ENCODE measurements at places on chromosomes 3 and 15.

DNA sequence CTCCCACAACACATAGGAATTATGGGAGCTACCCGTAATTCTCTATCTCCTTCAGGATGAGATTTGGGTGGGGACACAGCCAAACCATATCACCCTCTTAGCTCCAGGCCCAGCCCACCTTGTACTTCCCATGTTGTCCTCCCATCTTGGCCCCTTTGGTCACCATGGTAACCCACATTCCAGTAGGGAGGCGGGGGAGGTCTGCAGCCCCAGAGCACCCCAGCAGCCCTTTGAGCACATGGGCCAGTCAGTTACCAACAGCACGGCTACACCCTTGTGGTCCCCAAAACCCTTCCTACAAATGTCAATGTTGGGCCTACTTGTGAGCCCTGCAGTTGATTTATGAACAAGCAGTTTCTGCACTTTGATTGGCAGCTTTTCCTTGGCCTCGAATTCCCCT, 84.5 kb downstream of the LRRK1 start:
- DNase-seq, result no peak

DNA sequence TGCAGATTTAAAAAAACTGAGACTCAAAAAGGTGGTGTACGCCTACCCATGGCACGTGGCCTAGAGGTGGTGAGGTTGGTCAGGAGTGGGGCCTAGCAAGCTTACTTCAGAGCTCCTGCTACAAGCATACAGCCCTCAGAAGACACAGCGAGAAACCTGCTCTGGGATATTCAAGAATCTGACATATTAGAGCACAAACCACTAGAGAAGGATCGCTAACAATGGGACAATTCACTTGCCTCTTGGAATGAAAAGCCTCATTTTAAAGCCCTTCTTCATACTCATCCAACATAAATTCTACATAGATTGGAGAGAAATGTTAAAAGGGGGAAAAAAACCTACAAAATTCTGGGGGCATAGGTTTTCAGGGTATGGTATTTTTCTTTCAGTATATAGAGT, 118.0 kb upstream of the ARHGEF3 start:
- no peak for DNase-seq

DNA sequence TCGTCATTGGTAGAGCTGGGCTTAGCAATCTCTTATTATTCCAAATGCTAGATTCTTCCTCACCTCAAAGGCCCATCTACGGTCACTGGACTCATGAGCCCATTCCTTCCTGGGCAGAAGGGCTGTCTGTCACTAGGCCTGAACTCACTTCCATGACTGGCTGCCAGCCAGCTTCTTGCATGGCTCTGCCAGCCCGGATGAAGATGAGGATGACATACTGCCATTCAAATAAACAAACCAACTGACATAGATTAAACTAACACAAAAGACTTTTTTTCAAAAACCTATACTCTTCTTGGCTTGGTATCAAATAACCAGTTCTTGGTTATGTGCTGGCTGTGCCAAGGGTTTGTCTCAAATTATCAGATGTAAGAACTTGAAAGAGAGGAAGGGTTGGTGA, 23.8 kb downstream of the ISL2 start:
- no peak for DNase-seq

DNA sequence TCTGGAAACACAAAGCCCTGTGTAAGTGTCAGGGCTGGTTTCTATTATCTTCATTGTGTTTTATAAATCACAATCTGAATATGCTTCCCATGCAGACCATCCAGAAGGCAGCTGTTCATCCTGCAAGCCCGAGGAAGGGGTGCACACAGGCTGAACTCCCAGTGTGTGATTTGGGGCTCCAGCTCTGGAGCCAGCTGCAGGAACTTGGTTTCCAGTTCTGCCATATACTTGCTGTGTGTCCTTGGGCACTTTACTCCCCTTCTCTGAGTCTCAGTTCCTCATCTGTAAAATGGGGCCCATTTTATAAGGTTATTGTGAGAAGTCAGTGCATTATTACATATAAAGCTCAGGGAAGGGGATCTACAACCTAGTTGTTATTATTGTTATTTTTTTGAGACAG, 22.6 kb downstream of the CYP8B1 start:
- no peak for DNase-seq

- DNase-seq, result no peak
These were observed 6.2 kb downstream of the HDC start for GRCh38 chr15:50259276-50259675.

DNA sequence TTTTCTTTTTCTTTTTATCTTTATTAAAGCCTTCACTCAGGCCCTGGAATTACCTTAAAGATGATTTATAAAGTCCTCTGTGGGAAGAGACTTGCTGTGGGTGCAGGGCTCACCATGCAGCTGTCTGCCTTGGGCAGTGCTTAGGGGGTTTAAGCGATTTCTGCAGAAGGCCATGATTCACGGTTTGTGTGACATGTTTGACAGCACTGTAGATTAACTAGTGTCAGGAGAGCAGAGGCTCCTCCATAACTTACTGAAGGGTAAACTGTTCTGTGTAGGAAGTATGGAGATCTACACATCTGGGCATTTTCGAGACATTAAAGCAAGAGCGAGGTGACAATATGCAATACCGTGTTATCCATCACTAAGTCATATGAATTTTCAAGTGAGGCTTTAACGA, 137.7 kb downstream of the LRIG1 start:
- no peak for DNase-seq

GRCh38 chr3:168596175-168596823, 500.6 kb upstream of the GOLIM4 start:
- DNase-seq, result no peak

GRCh38 chr15:44441095-44441501, 13.7 kb downstream of the CTDSPL2 start:
- DNase-seq, result no peak

- DNase-seq, result no peak
These were observed 75.9 kb downstream of the MYO9A start for GRCh38 chr15:72042054-72042453.

- no peak for DNase-seq
These were observed 290.4 kb upstream of the STT3B start for GRCh38 chr3:31242026-31242960.

DNA sequence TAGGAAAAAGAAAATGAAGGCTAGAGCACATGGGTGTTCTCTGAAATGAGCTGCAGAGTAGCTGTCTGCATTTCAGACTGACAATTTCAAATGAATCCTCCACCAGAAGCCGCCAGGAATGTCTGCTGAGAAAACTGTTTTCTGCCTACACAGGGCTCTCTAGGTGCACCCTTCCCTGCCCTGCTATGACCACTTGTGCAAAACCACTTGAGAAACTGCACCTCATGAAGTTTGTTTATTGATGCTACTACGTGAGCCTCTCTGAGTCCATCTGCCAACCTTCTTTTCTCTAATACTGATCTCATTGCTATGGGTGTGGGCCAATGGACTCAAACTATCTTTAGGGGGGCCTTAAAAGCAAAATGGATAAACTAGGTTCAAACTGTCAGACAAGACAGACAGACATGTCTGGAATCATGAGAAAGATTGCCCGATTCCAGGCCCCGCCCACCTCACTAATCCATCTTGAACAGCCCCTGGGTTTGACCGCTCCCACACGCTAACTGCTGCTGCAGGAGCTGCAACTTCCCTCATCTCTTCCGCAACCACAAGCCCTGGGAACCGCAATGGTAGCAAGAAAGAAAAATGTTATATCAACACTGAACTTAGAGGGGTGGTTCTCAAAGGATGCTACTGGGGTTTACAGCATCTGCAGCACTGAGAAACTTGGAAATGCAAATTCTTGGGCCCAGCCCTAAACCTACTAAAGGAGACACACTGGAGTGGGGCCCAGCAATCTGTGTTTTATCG, 9.0 kb upstream of the CD47 start:
- DNase-seq, result no peak

DNA sequence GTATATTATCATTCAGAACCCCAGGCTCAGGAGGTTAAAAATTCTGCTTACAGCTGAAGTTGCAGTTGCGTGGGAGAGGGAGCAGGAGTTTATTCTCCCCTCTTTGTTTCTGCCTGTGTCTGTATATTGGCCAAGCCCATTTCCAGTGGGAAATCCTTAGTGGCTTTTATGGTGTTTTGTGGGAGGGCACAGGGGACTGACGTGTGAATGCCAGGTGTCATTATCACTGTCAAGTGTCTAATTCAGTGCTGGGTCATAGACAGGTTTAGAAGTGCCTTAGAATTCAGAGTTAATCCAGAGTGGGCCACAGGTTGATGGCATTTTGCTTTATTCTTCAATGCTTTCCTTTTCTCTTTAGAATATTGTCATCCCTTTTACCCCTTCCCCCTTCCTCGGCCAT, 33.4 kb downstream of the SLCO3A1 start:
- DNase-seq, result no peak

DNA sequence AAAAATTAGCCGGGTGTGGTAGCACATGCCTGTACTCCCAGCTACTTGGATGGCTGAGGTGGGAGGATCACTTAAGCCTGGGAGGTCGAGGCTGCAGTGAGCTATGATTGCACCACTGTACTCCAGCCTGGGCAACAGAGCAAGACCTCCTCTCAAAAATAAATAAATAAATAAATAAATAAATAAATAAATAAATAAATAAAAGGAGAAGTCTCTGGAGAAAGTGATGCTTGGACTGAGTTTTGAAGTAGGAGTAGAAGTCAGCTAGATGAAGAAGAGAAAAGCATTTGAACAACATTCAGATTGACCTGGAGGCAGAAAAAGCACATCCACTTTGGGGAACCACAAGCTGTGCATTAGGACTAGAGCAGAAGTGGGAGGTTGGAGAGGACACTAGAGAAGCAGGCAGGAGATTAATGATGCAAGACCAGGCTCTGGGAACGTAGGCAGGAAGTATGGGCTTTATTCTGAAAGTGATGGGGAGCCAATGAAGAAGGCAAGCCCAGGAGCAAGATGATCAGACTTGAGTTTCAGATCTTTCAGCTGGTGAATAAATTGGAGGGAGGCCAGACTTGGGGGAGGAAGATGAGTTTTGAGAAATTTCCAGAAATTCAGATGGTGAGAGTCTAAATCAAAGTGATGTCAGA, 48.7 kb downstream of the KLHL6 start:
- no peak for DNase-seq

GRCh38 chr3:192246847-192247559, 480.3 kb downstream of the FGF12 start:
- DNase-seq, result no peak

DNA sequence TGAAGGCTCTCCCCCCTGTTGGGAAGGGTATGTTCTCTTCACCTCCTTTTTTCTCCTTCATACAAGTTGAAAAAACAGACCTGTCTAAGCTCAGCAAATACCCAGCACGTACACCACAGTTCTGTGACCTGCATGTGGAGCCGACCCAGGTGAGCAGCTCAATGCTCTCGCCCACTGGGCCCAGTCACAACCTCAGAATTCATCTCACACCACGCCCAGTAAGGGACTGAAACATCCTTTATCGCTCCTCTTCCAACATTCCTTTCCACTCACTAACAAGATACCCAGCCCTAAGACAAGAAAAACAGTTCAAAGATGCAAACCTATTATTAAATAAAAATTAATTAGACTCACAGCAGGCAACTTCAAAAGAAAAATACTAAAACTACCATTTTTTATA, 68.9 kb downstream of the FOXP1 start:
- no peak for DNase-seq

DNA sequence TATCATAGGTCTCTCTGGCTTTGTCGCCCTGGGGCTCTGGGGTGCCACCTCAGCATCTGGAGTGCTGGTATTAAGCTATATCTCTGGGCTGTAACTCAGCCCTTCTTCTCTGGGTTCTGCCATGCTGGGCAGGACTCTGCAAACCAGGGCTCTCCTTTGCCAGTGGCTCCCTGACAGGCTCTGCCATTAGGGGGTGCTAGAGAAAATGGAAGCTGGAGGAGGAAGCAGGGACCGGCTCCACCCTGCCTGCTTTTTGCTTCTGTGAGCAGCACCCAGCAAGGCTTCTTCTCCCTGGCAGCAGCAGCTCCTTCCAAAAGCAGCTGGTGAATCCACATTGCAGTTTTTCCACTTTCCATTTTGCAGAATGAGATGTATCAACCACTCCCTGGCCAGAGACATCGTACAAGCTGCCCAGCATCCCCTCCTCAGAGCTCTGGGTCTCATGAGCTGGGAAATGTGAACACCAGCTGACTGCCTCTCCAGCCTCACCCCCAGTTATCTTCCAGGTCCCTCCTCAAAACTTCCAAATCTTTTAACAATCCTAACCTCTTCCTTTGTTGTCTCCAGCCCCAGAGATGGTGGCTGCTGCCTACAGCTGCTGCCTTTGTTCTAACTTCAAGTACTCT, 165.0 kb downstream of the ABHD5 start:
- peak; percentile 32 for DNase-seq

GRCh38 chr3:71629711-71630110, 46.2 kb upstream of the FOXP1 start:
- DNase-seq, result no peak

GRCh38 chr15:33043636-33044035, 150.9 kb downstream of the FMN1 start:
- DNase-seq, result no peak

DNA sequence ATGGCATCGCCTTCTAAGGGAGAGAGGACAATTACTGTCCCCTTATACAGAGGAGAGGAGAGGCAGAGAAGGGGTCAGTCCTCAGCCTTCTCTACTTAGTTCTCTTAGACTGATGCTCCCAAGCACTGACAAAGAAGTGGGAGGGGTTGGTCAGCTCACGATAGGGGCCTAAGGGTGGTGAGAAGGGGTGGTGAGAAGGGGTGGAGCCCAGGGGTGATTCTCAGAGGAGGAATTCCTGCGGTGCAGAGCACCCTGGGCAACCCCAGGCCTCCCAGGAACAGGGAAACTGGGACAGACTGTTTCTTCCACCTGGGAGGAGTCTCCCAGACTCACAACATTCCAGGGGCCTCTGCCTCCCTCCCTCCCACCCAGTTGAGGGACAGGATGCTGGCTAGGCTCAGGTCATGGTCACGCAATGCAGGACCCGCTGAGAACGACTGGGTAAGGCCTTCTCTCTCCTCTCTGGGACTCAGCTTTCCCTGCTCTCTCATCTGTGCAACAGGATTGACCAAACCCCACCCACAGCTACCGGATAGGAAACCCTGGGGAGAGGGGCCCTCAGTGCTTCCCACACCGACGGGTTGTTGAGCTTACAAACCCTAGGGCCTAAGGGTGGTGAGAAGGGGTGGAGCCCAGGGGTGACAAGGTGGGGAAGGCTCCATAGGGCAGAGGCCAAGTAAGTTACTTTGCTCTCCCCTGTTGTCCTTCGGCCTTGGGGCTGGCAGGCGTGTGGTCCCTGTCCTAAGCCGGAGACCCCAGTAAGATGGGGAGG, 1.5 kb downstream of the TPRA1 start:
- peak; percentile 18 for DNase-seq

DNA sequence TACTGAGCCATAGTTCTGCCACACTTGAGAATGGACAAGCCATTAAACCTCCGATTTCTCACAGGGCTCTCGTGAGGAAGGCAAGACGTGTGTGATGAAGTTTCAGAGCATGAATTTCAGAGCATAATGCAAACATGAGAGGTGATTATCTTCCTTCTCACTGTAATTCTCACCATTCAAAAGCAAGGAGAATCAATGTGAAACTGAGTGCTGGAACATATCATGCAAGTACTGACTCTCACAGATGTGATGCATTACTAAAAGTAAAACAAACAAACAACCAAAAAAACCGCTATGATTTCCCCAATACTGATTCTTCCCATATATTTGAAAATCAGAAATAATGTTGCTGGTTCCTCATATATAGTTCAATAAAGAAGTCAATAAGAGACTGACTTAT, 23.7 kb downstream of the P3H2 start:
- DNase-seq, result no peak

Measured in stimulated activated CD4-positive, alpha-beta T cell treated with anti-CD3 and anti-CD28 coated beads, Interleukin-2, amount 100 ng/mL, for 48 hours (primary cell).